SK-N-SH treated with all-trans-retinoic acid at 6 μM for 48 hours (cell line): ENCODE measurements at places on chromosomes 1 and 21.

- ATAC-seq: no peak
Observed at GRCh38 chr1:226490426-226490809, 58.1 kb upstream of the STUM start.

GRCh38 chr1:219669556-219669955, 56.7 kb upstream of the ZC3H11B start:
- no peak for ATAC-seq

DNA sequence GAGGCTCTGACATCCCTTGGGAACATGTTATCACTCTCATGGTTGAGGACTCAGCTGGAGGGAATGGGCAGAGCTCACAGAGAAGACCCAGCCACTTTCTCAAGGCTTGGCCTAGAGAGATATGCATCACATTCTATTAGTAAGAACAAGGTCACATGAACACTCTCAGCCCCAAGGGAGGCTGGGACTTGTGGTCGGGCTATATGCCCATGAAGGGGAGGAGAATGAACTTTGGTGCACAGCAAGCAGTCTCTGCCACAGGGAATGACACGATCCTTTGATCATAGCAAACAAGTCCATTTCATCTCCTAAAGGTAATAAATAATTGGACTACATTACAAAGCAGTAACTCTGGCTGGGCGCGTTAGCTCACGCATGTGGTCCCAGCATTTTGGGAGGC, 105.7 kb downstream of the SYF2 start:
- no peak for ATAC-seq

DNA sequence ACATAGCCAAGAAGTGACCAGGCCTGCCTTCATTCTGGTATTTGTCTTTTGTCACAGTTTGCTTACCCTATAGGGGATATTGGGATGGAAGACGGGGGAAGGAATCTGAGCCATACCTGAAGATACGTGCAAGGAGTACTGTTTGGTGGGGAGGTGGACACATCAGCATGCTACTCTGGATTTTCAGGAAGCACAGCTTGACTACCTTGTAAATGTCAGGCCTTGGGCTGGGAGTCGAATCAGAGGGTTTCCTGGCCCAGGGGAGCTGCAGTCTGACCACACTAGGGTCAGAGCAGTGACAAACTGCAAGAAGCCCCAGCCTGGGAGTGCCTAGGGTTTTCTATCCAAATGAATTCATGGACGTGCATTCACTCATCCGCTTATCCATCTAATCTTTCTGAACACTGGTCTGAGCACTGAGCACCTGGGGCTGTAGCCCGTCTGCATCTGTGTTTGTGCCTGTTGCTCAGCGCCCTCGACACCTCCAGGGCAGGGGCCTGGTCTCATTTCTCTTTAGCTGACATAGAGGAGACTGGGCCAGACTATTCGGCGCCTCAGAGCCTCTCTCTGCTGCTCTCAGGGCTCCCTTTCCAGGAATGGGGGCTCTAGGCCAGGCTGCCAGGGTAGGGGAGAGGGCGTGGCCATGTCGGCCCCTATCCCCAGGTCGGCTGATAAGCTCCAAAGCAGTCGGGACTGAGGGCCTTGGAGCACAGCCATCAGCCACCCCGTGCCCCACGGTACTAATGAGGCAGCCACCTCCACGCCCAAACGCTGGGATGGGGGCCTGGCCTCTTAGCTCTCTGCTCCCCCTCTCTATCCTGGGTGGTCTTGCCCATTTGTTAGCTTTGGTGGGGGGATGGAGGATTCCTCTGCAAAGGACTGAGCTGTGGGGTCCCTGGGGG, 47.0 kb upstream of the SLC2A1 start:
- peak; percentile 72 for ATAC-seq

DNA sequence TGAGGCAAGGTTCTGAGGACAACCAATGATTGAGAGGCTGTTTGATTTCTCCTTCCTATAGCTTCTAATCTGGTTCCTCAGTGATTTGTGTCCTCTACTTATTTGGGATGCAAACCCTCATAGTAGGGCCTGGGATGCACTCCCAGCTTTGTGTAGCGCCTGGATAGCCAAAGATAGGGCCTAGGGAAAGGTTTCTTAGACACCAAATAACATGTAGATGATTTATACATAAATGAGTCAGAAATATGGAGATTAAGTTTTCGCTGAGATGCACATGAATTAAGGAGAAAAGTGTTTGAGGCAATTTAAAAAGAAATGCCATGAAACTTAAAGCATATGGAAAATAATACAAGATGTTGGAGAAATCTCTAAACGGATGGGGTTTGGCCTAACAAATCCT, 66.0 kb upstream of the LMO4 start:
- ATAC-seq: no peak

DNA sequence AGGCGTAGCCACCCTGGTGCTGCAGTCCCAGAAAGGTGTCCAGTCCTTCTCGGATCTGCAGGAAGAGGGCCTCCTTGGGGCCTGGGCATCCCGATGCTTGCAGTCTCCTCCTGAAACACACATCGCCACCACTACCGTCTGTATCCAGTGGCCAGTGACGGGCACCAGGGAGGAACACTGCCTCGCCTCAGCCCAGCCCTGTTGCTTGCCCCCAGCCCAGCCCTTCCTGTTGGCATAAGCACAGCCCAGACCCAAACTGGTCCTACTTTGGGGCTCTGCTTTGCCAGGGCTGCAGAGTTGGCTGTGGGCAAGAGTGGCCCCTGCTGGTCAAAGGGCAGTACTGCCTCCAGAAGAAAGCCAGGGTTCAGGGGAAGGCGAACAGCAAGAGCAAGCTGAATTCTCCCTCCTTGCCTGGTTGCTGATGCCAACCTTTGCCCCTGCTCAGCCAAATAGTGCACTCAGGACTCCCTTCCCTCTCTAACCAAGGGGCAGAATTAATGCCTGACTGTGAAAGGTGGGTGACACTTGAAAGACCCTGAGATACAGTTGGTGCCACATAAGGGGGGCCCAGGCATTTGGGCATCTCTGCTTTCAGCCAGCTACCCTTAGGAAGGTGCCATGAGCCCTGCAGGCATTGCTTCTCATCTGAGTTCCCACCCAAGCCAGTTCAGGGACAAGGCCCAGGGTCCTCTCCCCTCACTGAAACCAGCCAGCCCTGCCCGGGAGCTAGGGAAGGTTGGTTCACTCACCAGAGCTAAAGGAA, 11.1 kb upstream of the ARHGEF2 start:
- peak; percentile 97 for ATAC-seq

DNA sequence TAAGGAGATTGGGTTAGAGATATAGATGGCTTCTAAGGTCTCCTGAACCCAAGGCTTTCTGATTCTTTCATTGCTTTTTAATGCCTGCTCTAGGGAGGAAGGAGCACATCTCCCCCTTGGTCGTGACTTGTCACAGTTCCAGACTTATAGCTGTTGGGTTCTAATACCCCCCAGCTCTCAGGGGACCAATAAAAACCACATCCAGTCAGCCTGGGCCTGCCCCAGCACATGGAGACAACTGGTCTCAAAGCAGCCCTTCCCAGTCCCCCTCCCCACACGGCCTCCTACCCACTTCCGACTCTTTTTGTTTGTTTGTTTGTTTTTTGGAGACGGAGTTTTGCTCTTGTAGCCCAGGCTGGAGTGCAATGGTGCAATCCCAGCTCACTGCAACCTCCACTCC, 23.3 kb downstream of the QSOX1 start:
- no peak for ATAC-seq

GRCh38 chr1:190192627-190193026, 285.0 kb downstream of the BRINP3 start:
- ATAC-seq: no peak

DNA sequence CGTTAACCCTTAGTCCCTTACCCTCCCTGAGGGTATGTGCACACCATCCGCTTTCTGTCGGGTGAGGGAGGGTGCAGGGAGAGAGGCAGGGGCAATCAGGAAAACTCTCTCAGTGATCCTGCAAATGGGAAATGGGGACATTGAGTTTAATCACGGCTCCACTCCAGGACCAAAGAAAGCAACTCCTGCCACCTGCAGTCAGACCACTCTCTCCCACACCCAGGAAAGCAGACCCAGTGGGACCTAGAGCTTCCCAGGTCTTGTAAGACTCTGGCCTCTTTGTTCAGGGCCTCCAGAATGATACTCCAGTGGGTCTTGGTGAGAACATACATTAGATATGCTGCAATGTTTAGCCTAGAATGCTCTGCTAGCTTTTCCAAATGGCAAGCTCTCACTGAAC, 71.5 kb downstream of the GNG12 start:
- ATAC-seq: no peak

DNA sequence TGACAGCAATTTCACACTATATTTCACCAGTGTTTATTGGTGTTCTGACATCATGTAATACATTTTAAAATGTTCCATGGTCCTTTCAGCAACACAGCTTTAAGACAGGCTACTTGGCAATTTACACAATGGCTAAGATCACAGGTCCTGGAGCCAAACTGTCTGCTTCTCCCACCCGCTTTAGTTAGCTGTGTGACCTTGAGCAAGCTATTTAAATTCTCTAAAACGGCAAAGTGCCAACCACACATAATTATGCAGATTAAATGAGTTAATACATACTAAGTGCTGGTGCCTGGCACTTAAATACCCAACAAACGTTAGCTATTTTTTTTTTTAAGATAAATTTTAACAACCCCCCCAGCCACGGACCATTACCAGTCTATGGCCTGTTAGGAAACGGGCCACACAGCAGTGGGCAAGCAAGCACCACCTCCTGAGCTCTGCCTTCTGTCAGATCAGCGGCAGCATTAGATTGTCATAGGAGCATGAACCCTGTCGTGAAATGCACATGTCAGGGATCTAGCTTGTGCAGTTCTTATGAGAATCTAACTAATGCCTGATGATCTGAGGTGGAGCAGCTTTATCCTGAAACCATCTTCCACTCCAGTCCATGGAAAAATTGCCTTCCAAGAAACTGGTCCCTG, 26.9 kb downstream of the SOD1 start:
- ATAC-seq: no peak

- no peak for ATAC-seq
Observed at GRCh38 chr1:151807766-151808165, 2.5 kb upstream of the LINGO4 start.

DNA sequence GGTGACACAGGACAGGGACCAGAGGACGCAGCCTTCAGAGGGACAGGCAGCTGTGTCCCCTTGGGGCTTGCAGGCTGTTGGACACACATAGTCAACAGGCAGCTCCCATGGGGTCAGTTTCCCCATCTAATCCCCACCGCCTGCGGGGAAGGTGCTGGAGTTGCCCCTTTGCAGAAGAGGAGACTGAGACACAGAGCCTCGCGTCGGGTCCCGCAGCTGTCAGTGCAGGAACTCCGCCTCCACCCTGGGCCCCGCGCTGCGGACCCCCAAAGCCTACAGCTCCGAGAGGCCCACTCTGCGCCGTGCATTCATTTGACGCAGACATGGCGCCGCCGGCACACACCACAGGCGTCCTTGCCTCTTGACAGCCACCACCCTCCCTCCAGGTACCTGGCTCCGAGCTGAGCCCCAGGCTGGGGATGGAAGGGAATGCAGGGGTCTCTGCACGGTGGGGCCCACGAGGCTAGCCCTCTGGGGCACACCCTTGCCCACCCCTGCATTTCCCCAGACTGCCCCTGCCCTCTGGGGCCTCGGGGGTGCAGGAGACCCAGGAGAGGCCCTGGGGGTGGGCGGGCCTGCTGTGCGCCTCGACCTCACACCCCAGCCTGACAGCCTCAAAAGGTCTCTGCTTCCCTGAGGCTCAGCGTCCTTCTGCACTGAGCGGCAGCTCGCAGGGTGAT, 88.5 kb upstream of the ACTRT2 start:
- ATAC-seq: no peak

DNA sequence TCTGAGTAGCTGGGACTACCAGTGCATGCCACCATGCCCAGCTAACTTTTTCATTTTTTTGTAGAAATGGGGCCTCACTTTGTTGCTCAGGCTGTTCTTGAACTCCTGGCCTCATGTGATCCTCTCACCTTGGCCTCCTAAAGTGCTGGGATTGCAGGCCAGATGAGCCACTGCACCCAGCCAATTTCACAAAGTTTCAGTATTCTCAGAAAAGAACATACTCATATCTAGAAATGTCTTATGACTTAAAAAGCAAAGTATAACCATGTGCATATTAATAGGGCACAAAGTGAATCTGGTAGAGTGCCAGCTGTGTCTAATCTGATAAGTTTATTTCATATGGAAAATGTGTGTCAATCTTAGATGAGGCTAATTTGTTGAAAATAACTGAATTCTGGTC, 87.5 kb upstream of the CACYBP start:
- no peak for ATAC-seq

DNA sequence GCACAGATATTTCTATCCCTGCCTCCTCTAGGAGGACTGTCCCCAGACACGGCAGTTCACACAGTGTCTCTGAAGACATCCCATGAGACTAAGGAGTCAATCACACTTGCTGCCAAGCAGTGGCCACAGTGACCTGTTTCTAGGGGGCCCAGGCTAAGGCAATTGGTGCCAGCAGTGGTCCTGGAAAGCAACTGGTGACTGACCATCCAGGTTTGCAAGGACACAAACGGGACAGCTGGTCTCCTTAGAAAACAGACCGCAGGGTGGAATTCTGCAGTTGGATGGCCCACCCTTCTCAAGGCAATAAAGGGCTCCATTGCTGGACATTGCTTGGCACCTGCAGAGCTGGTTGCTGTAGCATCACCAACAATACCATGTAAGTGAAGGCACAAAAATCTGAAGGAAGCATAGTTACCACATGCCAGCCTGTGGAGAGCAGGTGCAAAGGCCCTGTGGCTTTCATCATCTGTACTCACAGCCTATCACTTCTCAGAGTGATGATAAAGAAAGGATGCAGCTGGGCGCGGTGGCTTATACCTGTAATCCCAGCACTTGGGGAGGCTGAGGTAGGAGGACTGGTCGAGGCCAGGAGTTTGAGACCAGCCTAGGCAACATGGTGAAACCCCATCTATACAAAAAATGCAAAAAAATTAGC, 81.5 kb downstream of the STUM start:
- no peak for ATAC-seq

- ATAC-seq: 0 out of 3 replicates have a peak, but pooled peaks have one; percentile 22
Observed at GRCh38 chr21:32425628-32426027, 13.1 kb downstream of the EVA1C start.

DNA sequence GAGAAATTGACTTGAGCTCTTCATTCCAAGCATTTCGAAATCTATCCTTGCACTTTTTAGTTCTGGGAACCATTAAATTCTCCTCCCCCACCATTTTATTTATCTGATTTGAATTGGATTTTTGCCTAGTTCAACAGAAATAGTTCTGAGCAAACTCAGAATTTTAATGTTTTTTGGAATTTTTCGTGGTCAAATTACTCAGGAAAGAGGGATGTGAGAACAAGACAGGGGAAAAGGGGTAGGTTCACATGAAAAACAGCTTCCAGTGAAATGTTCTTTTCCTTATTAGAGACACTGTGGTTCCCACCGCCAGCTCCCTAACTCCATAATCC, 5.7 kb upstream of the ZNF697 start:
- ATAC-seq: no peak

DNA sequence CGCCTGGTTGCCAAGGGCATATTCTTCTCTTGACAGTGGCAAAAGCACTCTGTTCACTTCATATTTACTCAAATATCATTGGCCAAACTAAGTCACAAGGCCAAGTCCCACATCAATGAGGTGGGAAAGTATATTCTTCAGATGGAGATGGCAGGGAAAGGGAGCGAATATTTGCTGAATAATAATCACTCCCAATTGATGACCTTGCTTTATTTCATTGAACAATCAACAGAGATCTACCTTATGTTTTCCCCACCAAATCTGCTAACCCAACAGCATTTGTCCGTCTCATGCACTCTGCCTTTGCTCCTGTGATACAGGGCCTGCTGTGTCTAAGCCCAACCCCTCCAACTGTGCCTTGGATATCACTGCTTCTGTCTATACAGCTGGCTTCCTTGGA, 45.2 kb upstream of the PCP4 start:
- ATAC-seq: no peak
